ENCODE measurements at places on chromosomes 1 and 21.
A peak's percentile ranks its signal among the peaks of the same experiment; 100 is the strongest.

DNA sequence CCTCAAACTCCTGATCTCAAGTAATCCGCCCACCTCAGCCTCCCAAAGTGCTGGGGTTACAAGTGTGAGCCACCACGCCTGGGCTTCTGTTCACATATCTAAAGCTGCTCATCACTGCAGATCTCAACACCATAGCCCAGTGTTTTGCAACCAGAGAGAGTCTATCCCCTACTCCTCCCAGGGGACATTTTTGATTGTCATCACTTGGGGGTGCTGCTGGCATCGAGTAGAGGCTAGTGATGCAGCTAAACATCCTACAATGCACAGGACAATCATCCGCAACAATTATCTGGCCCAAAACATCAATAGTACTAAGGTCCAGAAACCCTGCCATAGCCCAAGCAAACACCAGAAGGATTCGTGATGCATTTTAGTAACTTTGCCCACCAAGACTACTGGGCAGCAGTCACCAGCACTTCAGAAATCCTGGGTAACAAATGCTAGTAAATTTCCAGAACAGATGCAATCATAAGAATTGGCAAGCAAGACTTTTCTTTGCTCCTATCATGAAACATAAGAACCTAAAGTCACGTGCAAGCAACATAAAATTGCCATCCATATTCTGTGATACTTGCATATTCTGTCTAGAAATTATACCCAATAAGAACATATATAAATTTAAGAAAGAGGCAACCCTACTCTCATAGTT is 159.2 kb downstream of the APP start:
- no peak for DNase-seq

- DNase-seq, result peak; percentile 71
These were observed at the start of gene ZBTB37 for GRCh38 chr1:173868266-173869020. Gene ZBTB37, plus strand, starts transcription at chr1:173868380. Its CDS starts 1,846 bp downstream, at chr1:173870226.

DNA sequence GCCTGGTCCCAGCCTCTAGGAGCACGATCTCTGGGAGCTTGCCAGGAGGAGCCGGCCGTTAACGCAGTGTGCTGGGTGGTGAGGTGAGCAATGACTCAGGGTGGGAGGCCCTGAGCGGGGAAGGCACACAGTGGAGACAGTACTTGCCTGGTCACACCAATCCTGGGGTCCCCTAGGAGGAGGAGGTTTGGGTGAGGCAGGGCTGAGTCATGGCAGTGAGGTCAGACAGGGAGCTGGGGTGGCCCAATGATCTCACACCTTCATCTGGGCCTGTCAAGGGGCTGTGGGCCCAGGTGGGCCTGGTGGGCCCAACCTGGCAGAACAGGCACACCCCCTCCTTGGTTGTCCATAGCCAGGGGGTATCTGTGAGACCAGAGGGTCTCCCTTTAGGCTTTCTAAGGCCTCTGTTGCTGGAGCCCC is 8.6 kb upstream of the EDN2 start:
- DNase-seq, result peak; percentile 95

DNA sequence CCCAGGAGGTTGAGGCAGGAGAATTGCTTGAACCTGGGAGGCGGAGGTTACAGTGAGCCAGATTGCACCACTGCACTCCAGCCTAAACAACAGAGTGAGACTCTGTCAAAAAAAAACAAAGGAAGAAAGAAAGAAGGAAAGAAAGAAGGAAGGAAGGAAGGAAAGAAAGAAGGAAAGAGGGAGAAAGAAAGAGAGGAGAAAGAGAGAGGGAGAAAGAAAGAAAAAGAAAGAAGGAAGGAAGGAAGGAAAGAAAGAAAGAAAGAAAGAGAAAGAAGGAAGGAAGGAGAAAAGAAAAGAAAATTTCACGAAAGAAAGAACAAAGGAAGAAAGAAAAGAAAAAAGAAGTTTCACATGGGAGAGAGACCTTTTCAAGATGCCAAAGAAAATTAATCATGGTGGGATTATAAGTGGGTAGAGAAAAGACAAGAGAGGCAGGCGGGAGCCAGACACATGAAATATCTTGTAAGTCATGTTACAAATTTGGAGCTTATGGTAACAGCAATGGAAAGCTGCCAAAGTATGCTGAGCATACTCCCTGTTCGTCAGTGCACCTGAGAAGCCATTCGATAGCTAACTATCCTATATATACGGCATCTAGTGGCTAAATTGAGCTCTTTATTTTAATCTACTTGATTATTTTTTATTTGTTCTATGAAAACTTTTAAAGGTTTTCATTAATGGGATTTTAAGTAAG is 41.3 kb upstream of the TNFSF4 start:
- DNase-seq, result peak; percentile 12

DNA sequence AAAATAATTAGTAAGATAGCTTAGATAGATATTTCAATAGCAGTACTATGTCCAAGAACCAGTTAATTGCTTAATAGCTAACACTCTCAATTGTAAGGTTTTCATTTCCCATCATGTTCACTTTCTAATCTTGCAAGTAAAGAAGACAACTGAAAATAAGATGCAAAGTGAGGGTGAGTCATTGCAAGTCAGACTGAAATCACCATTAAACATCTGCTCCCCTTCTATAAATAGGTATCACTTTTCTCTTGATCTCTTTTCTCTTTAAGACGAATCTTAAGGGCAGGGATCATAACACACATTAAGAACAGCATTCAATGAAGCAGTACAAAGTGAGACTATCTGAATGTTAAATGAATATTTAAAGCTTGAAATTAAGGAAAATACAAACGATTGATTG is 40.4 kb downstream of the UBR4 start:
- DNase-seq, result peak; percentile 5

DNA sequence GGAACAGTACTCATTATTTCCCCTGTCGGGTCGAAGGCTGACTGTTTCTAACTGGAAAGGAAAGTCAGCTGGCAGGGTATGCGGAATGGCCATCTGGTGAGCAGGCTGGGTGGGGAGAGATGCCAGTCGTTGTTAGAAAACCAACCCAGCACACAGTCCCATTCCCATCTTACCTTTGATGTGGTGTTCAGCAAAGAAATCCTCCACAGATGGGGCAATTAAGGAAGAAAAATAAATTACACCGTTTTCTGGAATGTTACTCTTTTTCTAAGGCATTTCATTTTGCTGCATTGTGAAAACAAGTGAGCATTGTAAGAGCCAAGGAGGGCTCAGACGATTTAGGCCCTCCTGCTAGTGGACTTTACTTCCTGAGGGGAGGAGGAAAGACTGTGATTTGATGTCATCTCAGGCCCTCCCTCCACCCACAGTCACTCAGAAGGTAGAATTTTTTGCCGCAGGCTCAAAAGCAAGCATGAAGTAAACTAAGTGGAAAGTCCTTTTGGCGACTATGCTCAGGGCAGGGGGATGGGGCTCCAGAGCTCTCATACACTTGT is at the start of gene SLC16A4:
Gene SLC16A4 (minus strand): TSS at position 335 of the 554 bp plus-strand sequence. CDS start 1,703 bp downstream, outside the sequence.
- DNase-seq, result peak; percentile 75

DNA sequence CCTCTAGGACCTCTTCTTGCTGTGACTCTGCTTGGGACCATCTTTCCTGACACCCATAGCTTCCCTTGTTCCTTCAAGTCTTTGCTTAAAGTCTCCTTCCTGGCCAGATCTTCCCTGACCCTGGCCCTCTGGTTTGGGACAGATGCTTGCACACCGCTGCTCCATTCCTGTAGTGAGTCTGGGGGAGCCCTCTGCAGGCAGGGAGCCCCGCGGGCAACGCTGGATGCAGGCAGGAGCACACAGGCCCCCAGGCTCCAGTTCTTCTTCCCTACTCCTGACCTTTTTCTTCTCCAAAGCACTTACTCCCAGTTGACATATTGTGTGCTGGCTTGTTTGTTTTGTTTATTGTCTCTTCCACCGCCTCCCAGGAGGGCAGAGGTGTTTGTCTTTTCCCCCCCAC is 413.4 kb downstream of the CAMTA1 start:
- DNase-seq, result no peak

DNA sequence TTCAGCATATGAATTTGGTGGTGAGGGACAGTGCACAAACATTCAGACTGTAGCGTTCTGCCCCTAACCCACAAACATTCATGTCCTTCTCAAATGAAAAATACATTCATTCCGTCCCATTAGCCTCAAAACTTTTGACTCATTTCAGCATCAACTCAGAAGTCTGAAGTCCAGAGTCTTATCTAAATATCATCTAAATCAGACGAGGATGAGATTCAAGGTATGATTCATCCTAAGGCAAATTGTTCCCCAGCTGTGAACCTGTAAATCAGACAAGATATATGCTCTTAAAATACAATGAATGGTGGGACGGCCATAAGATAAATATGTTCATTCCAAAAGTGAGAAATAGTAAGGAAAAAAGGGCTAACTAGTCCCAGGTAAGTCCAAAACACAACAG is 1195.6 kb upstream of the ADGRL4 start:
- DNase-seq, result no peak

DNA sequence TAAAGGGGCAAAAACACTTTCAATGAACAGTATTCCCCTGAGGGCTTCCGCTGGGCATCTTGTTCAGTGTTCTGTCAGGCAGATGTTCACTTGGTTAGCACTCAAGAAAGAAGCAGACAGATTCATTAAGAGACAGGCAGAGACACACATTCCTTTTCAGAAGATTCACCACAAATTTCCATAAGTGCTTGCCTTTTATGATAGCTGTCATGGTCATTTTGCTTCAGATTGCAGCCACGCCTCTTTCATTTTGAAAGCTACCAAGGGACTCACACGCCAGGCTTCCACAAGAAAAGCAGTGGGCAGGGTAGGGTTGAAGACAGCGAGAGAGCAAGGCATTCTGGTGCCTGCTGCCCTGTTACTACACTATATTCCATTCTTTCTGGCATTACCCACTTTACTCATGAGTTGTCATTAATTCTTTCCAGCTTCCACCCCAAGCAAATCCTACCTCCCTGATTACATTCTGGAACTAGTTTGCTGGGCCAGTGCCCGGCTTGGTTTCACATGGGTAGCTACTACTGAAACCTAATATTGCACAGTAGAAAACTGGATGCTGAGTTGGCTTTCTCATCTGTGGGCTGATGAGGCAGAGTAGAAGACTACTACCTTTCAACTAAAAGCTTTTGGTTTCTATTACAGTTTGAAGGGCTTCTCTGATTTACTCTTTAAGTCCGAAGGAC is 91.2 kb upstream of the COL24A1 start:
- no peak for DNase-seq

Measured in bronchial epithelial cell (primary cell).